Ecto neural progenitor cell (in vitro differentiated cells): ENCODE measurements at places on chromosomes 12 and 14.
A peak's percentile ranks its signal among the peaks of the same experiment; 100 is the strongest.

GRCh38 chr12:44875954-44876543 lies at the start of gene NELL2:
NELL2 (minus strand) TSS chr12:44876315; CDS start chr12:44875869, 446 bp downstream.
- DNase-seq = peak; percentile 94

GRCh38 chr14:90451443-90451842 lies 54.6 kb downstream of the CALM1 start:
- DNase-seq = no peak

- DNase-seq = no peak
Measured at GRCh38 chr14:54002653-54003052, 46.0 kb upstream of the BMP4 start.

GRCh38 chr12:117538926-117539325 lies 177.5 kb upstream of the NOS1 start:
- DNase-seq = no peak

DNA sequence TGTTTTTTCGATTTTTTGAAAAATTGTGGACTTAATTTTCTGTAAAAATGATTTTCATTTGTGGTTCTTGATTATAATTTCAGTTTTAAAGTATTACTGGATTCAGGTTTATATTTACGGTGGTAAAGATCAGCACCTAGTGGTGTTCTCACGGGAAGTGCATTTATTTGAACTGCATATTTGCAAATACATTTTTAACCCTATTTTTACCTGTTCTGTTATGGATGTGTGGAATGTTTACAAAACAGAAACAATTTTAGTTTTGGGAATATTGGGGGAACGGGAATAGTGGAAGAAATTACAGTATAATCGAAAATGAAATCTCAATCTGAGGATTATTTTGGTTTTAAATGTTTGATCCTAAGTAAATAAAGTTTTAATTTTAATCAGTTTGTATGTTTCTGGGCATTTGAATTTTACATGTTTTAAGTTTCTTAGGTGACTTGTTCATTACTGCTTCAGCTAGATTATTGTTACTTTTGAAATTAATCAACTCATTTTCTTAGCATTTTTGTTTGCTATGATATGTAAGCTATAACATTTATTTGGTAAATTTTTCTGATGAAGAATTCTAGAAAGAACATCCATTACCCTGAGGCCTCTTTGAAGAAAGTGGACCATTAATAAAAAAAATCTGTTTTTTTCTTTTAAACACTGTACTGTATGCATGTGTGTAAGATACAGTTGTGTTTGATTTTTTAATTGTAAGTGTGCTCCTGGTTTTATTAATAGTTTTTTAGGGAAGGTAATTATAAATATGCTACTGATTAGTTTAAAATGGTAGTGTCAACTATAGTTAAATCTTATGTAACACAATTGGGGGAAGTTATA lies 942 bp downstream of the ATF7IP start:
- no peak for DNase-seq

DNA sequence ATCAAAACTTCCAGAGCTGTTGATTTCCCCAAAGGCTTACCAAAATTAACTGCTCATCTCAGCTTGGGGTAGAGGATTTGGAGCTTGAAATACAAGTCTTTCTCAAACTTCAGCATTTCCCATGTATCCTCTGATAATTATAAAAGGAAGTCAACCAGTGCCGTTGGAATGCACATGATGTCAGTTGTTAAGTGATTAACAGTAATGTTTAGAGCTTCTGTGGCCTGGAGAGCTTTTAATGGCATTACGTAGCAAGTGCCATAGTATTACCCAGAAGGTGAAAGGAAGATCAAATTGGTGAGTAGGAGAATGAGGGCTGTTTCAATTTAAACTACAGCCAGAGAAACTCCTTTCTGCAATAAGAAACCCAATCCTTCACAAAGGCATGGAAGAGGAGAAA lies 62.5 kb upstream of the PTPRR start:
- DNase-seq = no peak

- no peak for DNase-seq
Measured at GRCh38 chr14:60975551-60975950, 5.3 kb downstream of the TRMT5 start.

- DNase-seq = no peak
Measured at GRCh38 chr14:51121096-51121495, 26.2 kb upstream of the TRIM9 start.

GRCh38 chr12:74897425-74898211 lies 312.0 kb downstream of the KCNC2 start:
- no peak for DNase-seq

DNA sequence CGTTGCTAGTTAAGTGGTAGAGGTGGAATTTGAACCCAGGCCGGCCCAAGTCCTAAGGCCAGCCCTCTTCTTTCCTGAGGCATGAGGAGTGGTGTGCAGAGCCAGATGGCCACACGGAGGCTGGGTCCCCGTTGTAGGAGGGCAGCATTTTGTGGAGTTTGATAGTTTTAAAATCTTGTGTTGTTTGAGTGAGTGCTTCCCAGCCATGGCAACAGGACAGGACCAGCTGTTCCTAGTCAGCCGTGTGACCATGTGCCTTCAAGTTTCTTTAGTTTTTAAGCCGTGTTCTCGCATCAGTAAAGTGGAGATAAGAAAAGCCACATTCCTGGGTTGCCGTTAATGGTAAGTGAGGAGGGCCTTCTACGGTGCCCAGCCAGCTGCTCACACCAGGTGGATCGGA lies 44.4 kb downstream of the UBE3B start:
- DNase-seq = no peak

DNA sequence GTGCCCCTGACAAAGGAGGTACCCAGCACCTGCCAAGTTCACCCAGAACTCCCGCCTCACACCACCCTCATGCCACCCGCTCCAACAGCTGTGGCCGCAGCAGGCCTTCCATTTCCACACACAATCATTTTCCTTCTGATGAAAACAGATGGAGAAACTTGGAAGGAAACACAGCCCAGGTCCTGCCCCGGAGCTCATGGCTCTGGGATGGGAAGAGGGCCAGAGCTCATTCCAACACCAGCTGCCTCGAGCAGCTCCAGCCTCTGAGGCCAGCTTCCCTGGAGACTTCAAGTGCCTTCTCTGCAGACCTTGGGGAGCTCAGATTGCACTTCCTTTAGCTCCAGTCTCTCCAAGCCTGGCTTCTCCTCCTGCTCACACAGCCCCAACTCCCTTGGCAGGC lies 55.1 kb upstream of the CMKLR1 start:
- no peak for DNase-seq

GRCh38 chr12:116598311-116599284 lies 39.4 kb downstream of the MAP1LC3B2 start:
- no peak for DNase-seq

DNA sequence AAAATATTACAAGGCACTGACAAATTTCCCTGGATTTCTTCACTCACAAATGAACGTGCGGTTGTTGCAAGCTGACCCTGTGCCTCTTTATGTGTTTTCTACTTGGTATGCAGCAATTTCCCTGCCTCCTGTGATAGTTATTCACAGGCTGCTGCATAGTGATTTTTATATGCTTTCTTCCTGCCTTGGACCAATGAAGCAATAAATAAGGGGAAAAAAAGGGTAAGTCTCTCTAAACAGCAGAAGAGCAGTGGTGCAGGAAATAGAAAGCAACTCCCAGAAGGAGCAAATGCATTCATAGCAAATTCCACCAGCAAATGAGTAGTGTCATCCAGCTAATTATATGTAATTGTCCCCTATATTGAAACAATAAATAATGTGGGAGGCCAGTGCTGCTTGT lies 737.9 kb downstream of the GALC start:
- DNase-seq = no peak

GRCh38 chr14:55799508-55800095 lies 219.6 kb downstream of the KTN1 start:
- DNase-seq = no peak

DNA sequence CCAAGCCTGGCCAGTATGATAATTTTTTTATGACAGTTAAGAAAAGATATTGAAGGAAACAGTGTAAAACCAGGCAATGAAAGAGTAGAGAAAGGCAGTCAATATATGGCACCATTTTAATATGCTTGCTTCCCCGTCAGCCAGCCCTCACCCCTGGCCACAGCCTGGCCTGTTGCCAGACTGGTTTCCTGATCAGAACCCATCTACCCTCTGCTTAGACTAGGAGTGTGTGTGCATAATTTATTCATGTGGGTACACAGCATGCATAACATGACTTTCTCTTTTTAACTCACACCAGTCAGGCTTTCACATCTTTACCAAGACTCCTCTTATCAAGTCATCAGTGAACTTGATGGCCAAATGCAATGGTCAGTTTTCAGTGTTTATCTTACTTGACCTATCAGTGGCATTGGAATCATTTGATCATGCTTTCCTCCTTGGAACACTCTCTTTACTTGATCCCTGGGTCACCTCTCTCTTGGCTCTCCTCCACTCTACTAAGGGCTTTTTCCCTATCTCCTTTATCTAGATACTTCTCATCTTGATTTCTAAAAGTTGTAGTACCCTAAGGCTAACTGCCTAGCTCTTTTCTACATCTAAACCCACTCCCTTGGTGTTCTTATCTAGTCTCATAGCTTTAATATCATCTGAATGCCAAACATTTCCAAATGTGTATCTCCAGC lies 10.0 kb upstream of the GPR19 start:
- DNase-seq = no peak

DNA sequence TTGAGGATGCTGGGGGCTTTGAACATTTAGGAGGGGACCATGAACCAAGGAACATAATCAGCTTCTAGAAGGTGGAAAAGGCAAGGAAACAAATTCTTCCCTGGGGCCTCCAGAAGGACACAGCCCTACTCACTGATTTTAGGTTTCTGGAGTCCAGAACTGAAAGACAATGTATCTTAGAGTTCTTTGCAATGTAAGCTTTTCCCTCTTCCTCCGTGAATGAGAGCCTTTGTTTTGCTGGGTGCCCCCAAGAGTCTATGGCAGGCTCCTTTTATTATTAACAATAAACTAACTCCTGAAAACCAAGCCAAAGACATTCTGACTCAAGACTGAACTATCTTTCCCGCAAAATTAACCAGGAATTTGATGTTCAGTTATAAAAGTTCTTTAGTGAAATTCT lies 204.1 kb downstream of the STXBP6 start:
- no peak for DNase-seq

DNA sequence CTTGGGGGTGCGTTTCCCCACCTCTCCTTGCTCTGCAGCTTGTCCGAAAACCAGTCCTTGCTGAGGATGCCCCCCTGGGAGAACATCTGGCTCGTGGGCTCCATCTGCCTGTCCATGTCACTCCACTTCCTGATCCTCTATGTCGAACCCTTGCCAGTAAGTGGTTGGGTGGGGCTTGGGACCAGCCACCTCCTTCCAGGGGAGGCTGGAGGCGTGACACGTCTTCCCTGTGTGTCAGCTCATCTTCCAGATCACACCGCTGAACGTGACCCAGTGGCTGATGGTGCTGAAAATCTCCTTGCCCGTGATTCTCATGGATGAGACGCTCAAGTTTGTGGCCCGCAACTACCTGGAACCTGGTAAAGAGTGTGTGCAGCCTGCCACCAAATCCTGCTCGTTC lies 57.5 kb downstream of the ANAPC7 start:
- no peak for DNase-seq

- no peak for DNase-seq
Measured at GRCh38 chr14:90534838-90535555, 138.2 kb downstream of the CALM1 start.

DNA sequence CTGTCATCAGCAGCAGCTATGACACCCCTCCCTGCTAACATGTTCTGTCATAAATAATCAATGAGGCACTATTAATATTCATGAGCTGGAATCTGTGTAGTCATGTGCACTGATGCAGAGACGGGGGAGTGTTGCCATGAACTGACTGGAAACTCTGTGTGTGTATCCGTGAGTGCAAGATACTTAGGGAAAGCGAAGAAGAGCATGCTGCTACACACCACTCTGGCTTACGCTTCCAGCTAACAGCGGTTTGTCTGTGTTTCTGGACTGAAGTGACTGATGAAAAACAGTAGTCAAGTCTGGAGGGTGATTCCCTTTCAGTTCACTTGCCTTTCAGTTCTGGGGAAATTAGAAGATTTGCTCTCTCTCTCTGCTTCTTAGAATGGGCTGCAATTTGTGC lies 249.4 kb downstream of the PDZRN4 start:
- DNase-seq = no peak

- no peak for DNase-seq
Measured at GRCh38 chr14:59619061-59619460, 42.4 kb upstream of the CCDC175 start.

DNA sequence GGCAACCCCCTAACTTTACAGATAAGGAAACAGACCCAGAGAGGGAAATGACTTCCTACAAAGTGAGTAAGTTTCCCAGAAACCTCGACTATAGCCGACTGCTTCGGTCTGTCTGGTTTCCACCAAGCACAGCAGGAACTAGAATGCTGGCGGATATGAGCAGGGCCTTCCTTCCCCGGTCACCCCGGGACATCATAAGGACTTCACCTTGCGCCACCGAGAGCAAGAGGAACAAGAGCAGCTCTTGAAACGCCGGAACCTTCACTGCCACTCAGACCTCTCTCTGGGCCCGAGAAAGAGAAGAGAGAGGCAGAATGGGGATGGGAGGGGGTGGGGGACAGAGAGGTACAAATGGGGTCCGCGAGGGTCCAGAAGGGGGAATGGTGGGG lies 29.4 kb upstream of the GPR68 start:
- no peak for DNase-seq

DNA sequence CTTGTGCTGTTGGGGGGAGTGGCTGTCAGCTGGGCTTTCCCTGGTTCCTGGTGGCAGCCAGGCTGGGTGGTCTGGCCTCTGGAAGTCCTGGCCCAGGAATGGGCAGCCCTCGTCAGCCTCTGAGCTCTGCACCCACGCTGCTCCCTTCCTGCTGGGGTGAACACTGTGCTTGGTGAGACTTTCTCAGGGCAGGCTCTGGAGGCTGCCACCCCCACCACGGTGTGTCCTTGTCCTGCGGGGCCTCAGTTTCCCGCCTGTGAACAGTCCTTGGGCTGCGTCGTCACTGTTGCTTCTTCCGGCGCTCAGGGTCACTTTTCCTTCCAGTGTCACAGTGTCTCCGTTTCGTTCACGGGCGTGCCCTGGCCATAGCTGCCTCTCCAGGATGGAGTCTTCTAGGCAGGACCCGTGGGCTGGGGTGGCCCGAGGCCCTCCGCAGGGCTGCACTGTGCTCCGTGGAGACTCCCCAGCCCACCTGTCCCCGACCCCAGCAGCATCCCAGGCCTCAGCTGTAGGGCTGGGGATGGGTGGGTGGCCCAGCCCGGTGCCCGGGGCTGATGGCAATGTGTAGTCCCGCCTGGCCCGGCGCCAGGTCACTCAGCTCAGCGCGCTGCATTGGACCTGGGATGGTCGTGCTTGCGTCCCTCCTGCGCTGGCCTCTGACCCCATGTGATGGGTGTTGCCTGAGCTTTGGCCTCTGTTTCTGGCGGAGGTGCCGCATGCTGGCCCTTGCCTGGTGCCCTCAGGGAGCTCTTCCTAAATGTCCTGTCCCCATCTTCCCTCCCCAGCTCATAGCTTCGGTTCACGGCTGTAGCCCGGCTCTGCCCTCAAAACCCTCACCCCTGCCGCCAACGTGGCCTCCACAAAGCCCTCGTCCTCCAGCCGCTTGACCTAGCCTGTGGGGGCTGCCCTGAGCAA lies 6.8 kb downstream of the KIF26A start:
- peak; percentile 46 for DNase-seq
